ENCODE measurements at places on chromosomes 6 and 20.

DNA sequence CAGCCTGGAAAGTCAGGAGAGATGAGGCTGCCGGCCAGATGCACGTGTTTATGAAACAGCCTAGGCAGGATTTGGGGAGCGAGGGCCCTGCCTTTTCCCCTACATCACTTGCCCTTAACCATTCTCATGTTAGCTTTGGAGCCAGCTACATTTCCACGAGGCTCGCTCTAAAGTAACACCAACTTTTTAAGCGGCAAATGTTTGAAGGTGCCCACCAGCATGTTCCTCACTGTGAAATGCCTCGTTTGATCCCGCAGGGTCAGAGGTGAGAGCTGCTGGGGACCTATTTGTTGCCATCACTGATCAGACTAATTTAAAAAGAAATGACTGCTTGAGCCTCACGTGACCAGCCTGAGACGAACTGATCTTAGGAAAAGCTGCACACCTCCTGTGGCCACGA lies 51.6 kb upstream of the DACT2 start:
- no peak for DNase-seq

DNA sequence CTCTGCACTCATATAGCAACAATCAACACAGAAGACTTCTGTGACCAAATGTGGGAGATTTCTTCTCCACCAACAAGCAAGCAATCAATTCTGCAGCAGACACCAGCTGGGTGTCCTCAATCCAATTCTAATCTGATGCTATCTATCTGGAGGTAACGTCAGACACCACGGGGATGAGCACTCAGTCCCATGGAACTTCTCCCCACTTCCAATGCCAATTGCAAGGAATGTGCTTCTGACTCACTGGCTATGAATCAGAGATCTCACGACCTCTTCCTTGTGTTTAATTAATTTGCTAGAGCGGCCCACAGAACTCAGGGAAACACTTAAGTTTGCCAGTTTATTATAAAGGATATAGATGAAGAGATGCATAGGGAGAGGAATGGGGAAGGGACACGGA lies 103.5 kb upstream of the SIRPG start:
- DNase-seq: no peak

DNA sequence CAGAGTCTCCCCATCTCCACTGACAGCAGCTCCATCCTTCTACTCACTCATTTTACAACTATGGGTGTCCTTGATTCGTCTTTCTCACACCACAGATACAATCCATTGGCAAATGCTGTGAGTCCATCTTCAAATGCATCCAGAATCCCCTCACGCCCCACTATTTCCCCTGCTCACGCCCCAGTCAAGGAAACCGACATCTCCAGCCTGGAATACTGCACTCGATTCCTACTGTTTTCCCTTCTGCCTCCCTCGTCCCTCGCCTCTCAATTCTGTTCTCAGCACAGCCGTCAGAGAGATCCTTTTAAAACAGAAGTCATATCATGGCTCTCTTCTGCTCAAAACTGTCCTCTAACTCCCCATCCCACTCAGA lies 4.7 kb downstream of the HLA-B start:
- DNase-seq: no peak

DNA sequence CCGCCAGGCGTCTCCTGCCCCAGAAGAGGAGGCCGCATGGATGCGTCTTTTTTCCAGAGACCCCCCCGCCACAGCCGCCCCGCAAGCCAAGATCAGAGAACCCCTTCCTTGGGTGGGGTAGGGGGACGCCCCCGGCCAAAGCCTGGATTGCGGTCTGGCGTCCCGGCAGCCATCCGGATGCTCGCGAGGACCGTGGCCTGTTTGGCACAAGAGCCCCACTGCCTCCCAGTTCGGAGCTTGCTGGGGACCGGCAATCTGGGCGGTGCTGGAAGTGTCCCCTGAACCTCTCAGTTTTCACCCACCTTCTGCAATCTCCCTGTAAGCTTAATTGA lies 924 bp downstream of the FAM162B start:
- DNase-seq: no peak

DNA sequence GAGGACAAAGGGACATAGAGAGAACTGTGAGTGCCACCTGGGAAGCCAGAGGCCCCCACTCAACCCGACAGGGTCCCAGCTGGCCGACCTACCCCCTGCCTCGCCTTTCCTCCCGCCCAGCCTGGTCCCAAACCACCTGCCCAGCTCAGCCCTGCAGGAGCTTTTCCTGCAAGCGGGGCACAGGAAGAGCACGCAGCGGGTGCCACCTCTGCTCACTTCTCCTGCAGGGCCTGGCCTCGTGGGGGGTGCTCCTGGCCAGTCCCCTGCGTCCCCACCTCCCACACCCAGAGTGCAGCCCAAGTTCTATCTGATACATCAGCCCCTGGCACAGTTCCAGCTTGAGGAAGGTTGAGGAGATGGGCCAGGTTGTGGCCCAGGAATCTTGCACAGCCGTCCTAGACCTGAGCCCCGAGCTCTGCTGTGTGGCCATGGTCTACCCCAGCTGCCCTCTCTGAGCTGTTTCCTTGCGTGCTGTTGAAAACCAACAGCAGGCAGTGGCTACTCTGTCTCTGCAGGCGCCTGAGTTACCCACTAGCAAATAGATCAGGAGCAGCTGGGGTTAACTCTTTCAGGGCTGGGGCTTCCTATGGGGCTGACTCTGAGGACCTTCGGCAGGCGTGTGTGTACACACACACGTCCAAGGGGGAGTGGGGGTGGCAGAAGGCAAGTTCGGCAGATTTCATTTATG lies 1.7 kb downstream of the NECAB3 start:
- DNase-seq: no peak

DNA sequence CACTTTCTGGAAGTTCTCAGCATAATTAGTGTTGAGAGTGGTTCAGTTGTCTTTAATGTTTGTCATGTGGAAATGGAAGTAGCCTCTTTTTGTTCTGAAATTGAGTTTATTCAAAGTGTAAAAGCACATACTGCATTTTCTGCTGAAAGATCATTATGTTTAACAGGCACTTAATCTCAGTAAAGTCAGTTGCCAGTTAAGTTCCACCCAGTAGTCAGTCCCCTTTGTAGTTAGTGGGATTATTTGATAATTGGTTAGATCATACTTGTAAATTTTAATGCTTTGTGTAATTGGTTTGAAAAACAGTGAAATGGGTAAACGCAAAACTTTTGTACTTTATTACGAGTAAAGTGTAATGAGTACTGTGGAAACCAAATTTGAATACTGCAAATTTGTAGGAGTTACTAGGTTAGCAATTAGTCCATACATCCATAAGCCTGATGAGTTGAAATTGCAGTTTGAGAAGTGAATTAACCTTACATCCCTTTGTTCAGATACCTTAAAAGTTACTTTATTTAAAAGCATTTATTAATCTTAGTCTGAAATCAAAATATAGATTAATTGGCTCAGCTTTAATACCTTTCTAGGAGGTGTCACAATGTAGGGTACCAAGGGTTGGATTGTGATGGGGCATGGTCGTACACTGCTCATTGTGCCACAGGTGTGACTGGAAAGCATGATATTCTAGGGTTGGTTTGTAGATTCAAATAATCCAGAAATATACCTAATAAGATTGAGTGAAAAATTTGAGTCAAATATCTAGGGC lies 4.4 kb downstream of the SRSF6 start:
- no peak for DNase-seq

DNA sequence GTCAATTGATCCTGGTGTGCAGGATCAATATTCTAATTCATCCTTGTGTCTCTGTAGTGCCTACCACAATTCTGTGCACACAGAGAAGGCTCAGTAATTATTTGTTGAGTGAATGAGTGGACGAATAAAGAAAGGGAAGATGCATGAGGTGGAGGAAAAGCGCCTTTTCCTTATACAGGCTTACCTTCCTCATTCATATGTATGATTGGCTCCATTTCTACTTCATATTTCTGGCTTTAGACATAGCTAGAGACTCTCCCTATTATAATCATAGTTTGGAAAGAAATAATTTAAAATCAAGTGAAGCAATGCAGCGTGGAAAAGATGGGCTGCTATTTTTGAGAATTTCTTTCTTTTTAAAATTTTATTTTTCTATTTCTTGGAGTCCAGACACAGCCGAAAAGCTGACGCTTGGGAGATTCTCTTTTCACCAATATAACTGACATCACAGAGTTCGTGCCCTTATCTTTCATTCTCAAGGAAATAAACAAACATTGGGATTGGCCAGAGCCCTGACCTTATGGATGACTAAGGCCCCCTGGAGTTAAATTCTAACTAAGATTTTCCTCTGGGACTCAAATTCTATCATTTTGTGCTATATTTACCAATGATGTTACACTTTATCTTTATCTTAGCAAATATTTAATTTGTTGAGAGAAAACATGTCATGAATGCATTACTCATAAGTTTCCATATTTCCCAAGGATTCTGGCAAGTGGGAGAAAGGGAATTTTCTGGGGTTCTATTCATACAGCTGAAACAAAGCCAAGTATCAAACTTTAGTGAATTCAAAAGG lies 48.1 kb downstream of the PRL start:
- no peak for DNase-seq

DNA sequence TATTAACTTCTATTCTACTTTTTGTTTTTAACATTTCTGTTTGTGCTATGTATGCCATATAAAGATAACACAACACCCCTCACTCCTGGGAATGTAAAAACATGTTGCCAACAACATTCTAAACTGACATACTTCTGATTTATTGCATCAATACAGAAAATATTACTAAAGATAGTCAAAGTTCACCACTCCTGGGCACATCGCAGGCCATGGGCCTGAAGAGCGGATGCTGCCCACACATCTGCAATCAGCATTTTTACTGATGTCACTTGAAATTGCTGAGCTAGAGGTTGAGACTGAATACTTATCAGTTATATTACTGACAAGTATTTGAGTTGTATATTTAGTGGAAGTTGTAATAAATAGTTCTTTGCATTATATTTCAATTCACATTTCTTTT lies 711.9 kb upstream of the EPHA7 start:
- DNase-seq: no peak

- DNase-seq: no peak
These were observed 369.7 kb upstream of the FLRT3 start for GRCh38 chr20:14707026-14707680.

GRCh38 chr20:41011551-41012067 lies 17.0 kb upstream of the TOP1 start:
- no peak for DNase-seq

- no peak for DNase-seq
These were observed 54.0 kb downstream of the ASXL1 start for GRCh38 chr20:32411955-32412706.

GRCh38 chr6:30875244-30876038 lies 8.9 kb upstream of the DDR1 start:
- no peak for DNase-seq

DNA sequence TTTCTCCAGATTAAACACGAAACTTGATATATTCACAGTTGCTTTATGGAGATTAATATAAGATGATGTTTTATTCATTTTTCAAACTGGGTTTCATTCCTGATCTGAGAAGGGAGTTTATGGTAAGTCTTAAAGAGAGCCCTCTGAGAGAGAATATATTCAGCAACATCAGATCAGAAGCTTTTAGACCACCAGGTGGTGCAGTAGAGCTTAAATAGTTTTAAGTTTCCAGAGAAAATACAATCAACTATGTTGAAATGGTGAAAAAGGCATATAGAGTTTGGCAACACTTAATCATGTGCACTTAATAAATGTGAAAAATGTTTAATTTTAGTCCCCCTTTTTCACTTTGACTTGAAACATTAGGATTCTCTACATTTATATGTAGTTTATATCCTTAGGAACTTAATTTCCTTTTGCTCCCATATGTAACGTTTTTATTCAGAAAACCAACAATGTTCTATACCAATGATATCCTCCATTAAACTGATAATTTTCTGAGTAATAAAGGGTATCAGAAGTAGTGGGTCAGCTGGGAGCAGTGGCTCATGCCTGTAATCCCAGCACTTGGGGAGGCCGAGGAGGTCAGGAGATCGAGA lies 86.4 kb upstream of the CLDN20 start:
- peak; percentile 65 for DNase-seq

GRCh38 chr6:10719964-10720264 lies 3.0 kb upstream of the TMEM14C start:
- no peak for DNase-seq

- no peak for DNase-seq
These were observed 4.7 kb downstream of the DNTTIP1 start for GRCh38 chr20:45796337-45797065.

GRCh38 chr20:41098703-41099250 lies 38.6 kb upstream of the PLCG1 start:
- DNase-seq: no peak

GRCh38 chr6:72140795-72141194 lies 254.4 kb downstream of the RIMS1 start:
- no peak for DNase-seq

GRCh38 chr6:101400326-101401135 lies 7.0 kb downstream of the GRIK2 start:
- DNase-seq: no peak

DNA sequence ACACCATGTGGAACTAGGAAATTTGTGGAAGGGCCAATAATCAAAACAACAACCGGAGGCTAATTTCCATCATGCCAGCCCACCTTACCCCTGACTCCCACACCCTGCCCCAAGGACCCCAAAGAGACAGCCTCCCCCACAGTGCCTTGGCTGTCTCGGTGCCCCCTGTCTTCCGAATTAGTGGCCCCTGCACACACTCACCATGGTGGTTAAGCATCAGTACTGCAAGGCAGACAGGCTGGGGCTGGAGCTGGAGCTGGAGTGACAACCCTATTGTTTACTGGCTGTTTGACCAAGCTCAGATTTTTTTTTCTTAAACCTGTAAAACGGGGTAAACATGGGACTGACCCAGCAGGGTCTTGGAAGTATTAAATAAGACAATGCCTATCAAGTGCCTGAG lies 238.0 kb downstream of the TFAP2C start:
- no peak for DNase-seq

DNA sequence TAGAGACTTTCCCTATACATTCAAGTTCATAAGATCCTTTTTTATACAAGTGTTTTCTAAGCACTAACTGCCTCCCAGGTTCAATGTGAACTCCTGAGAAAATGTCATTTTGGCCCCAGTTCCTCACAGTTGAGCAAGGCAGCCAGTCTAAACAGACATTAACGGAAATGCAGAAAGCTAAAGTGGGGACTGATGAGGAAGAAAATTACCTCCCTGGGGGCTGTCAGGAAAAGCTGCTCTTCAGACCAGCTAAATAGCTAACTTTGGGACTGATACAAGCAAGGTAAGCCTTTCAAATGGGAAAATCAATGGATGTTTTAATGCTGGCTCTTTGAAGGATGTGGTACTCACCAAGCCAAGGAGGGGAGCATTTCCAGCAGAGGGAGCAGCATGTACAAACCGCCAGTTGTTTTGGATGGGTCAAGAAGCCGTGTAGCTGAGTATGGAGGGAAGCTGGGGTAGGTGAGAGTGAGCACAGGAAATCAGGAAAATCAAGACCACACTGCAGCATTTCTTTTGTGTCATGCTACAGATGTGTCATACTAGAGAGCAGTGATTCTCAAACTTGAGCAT lies 180.8 kb upstream of the CHD6 start:
- DNase-seq: no peak
